Lung microvascular endothelial cell (primary cell): ENCODE measurements at places on chromosomes 7 and 10. TPM values are rescaled to one million over a fixed set of nuclear protein-coding genes. Genes with fewer than 3 reads are reported as not detected.

CRYGN gene
- not detected in 2 replicates for total RNA-seq

CNNM1 gene
- total RNA-seq: not detected in 2 replicates

SLC13A1 gene
- total RNA-seq: not detected in 2 replicates

RBM20 gene
- total RNA-seq: 0.22 and 2.0 TPM in 2 replicates

IDI2 gene
- total RNA-seq: not detected in 2 replicates

SSC4D gene
- total RNA-seq: 0.22 and 0.40 TPM in 2 replicates

FRMPD2 gene
- total RNA-seq: under 0.01 and 0.22 TPM in 2 replicates

CEP55 gene
- 6.2 and 18.7 TPM in 2 replicates for total RNA-seq

CPA4 gene
- under 0.01 TPM in 1 of 2 replicates, not detected in the other for total RNA-seq

TSPAN33 gene
- total RNA-seq: under 0.01 and 0.44 TPM in 2 replicates

ELN gene
- total RNA-seq: 4.6 and 15.5 TPM in 2 replicates

MMD2 gene
- not detected in 2 replicates for total RNA-seq

SRRM3 gene
- total RNA-seq: 1.5 and 3.0 TPM in 2 replicates

OR6B1 gene
- not detected in 2 replicates for total RNA-seq
